Activated gamma-delta T cell treated with Interleukin-2 at 50 U/mL for 16 hours (primary cell): ENCODE measurements at places on chromosomes 16 and 17.

DNA sequence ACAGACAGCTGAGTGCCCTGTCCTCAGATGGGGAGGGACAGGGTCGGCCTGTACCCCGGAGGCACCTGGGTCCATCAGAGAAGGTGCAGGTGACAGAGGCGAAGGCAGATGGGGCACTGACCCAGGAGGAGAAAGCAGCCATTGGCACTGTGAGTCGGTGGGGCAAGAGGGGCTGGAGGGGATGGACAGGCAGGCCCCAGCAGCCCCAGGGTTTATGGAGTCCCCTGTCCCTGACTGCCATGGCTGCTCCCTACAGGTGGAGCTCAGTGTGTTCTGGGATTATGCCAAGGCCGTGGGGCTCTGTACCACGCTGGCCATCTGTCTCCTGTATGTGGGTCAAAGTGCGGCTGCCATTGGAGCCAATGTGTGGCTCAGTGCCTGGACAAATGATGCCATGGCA lies 32.1 kb downstream of the ANKRD40 start:
- DNase-seq = no peak

DNA sequence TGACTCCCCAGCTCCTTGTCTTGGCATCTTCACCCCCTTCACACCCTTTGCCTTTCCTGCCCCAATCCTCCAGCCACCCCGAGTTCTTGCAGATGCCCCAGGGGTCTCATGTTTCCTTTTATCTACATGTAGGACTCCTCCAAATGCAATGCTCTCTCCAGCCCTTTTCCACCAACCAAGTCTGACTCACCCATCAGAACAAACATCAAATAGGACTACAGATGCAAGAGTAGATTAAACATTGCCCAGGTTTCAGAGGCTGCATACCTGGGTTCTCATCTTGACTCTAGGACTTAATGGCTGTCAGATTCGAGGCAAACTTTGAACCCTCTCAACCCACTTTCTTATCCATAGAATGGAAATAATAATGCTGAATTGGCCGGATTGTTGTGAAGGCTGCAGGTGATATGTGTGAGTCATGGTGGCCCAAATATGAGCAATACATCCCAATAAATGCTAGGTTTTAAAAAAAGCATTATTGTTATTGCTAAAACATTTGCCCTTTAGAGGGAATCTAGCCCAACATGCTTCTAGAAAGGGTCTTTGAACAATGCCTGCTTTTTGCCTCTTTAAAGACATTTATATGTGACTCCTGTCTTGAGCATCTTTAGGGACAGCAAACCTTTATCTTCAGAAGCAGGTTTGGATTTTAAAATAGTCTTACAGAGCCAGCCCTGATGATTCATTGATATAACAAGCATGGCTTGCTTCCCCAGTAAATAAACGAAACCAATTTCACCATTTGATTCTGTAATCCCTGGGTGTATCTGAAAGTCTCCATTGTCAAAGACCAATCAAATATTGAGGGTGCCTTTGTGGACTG lies 310.1 kb downstream of the FOXL1 start:
- DNase-seq = no peak

DNA sequence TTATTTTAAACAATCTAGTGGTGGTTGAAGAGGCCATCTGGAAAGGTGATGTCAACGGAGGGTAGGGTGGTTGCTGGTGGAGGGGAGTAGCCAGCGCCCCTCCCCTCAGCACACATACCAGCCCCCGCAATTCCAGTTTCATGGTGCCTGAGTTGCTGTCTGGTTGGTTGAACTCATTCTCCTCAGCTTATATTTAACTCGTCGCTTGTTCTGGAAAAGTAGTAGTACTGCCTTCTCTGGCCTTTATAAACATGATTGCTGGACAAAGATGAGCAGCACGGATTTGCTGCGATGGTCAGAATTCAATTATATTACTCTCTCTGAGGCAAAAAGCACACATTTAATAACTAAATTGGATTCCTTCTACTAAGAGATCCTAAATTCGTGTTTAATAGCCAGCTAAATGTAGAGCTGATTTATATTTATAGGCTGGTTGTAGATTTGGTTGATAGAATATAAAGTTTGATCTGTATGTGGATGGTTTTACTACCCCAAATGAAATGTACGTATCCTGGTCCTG lies 238.0 kb upstream of the TBX2 start:
- no peak for DNase-seq

GRCh38 chr16:68179855-68180254 lies 56.1 kb downstream of the ESRP2 start:
- no peak for DNase-seq

DNA sequence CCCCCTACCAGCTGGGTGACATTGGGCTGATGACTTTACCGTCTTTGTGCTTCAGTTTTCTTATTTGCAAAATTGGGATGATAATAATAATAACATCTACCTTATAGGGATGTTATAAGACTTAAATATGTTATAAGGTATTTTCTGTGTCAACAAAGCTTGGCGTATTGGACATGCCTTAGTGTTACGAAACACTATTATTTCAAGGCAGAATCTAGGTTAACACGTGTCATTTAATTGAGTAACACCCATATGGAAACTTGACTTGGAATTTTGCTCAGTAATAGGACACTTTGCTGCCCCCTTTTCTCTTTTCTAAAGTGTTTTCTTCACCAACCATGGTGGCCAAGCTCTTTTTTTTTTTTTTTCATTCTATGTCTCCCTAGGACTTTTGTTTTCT lies 294.2 kb upstream of the SALL1 start:
- DNase-seq = no peak

GRCh38 chr16:23950898-23951297 lies 115.1 kb downstream of the PRKCB start:
- DNase-seq = no peak

- DNase-seq = no peak
Measured at GRCh38 chr17:48733632-48734328, 5.2 kb upstream of the HOXB13 start.

- peak; percentile 78 for DNase-seq
Measured at GRCh38 chr16:57530104-57530521, 6.3 kb downstream of the CCDC102A start.

- no peak for DNase-seq
Measured at GRCh38 chr17:517181-517580, 164.6 kb upstream of the RPH3AL start.

- no peak for DNase-seq
Measured at GRCh38 chr16:10631886-10632285, 51.5 kb upstream of the EMP2 start.

DNA sequence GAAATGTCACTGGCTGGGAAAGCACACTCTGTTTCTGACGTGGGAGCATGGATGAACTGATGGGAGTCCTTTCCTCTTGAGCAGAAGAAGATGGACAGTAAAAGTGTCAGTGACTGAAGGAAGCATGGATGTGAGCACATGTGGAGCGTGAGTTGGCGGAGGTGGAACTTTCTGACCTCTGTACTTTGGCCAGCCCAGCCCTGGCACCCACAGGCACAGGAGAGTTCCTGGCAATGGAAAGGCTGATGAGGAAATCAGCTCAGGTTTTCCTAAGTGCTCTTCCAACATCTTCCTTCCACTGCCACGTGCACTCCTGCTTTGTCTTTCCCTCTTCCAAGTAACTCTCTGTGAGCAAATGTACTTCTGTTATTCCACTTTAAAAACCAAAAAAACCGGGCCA lies 276.8 kb downstream of the NTN1 start:
- no peak for DNase-seq

- DNase-seq = no peak
Measured at GRCh38 chr17:700504-701094, 14.0 kb downstream of the VPS53 start.

DNA sequence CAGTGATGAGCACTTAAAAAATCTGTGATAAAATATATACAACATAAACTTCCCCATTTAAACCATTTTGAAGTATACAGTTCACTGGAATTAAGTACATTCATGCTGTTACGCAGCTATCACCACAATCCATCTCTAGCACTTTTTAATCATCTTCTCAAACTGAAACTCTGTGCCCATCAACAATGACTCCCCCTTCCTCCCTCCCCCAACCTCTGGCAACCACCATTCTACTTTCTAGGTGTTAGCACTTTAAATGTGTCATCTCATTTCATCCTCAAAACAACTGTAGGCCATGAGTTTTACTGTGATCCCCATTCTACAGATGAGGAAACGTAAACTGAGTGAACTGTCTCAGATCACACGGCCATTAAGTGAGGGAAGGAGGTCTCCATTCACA lies 13.8 kb upstream of the TMEM98 start:
- no peak for DNase-seq

DNA sequence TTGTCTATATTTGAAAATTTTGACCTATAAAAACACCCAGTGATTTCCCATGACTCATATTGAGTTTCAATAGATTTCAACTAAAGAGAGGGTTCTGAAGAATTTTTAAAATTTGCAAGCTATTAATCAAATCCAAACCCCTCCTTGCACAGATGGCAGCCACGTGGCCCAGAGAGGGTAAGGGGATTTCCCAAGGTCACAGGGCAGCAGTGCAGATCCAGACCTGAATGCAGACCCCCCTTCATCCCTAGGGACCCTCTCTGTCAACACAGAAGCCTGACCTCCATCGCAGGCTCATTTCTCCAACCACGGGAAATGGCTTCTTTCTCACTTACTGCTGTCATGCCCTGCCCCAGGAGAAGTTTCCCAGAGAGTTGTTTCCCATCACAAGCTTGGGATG lies 24.7 kb upstream of the CES5A start:
- DNase-seq = no peak

- DNase-seq = no peak
Measured at GRCh38 chr16:58494981-58495520, 4.9 kb upstream of the NDRG4 start.

DNA sequence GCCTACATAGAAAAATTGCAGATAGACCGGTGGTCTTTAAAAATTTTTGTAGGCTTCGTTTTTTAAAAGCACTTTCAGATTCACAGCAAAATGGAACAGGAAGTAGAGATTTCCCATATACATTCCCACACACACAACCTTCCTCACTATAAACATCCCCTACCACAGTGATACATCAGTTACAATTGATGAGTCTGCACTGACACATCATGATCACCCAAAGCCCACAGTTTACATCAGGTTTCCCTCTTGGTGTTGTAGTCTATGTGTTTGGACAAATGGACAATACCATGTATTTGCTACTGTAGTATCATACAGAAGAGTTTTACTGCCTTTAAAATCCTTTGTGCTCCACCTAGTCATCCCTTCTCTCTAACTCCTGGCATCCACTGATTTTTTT lies 113.9 kb upstream of the ADAMTS18 start:
- no peak for DNase-seq

DNA sequence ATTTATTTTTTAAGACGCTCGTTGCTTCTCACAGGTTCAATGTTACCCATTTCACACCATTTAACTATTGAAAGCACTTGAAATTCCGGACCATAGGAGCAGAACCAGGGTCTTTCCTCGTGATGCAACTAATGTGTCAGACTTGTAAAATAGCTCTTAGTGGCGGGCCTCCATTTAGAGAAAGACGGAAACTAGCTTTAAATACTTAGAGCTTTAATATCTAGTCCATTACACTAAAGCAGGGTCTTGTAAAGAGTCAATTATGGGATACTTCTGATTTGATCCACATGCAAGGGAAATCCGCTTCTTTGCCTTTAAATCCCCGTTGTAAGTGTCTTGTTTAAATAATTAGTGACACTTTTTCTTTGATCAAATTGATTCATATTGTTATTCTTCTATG lies 56.6 kb downstream of the NACA2 start:
- DNase-seq = no peak

DNA sequence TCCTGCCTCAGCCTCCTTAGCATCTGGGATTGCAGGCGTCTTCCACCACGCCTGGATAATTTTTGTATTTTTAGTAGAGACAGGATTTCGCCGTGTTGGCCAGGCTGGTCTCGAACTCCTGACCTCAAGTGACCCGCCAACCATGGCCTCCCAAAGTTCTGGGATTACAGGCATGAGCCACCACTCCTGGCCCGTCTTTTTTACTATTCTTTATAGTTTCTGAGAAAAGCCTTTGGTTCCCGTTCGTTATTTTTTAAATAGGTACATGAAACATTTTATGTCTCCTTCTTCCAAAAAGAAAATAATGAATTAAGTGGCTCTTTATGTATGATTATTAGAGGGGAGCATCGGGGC lies 570 bp upstream of the BCO1 start:
- no peak for DNase-seq

DNA sequence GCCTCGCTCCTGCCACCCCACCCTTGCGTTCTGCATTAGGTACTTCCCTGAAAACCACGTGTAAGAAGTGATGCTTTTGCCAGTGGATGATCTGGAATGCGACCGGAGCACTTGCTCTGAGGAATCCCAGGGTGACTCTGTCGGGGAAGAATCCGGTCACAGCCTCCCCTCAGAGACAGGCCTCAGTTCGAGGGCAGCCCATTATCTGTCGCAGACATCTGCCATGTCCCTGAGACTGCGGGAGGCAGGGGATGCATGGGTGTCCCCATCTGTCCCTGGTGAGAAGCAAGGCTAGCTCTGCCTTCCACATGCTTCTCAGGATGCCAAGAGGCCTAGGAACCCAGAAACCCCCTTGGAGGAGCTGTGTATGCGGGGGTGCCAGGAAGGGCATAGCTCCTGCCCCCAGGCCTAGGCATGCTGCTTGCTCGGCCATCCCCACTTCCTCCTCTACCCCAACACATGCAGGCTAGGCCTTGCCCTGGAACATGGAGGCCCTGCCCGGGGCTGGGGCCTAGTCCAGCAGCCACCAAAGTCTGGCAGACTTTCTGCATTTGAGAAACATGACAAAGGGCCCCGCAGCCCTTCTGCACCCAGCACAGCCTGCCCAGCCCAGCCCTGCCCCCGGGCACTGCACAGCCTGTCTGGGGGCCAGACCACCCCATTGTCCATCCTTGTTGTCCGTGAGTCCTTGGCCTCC lies 20.5 kb downstream of the MNT start:
- no peak for DNase-seq

DNA sequence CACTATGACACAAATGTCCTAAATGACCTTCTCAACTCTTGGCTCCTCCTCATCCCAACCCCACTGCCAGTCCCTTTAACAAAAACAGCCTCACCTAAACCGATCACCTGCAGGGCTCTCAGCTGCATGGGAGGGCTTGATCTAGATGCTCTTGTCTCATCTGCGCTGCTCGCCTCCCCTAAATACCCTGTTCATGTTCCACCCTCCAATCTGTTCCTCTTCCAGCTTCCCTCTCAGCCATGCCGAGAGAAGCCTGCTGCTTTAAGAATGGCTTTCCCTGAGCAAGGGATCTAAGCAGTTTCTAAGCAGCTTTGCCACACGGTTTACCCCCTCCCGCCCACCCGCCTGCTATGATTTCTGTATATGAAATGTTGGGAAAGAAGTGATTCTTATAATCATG lies 23.7 kb downstream of the PIPOX start:
- DNase-seq = no peak

DNA sequence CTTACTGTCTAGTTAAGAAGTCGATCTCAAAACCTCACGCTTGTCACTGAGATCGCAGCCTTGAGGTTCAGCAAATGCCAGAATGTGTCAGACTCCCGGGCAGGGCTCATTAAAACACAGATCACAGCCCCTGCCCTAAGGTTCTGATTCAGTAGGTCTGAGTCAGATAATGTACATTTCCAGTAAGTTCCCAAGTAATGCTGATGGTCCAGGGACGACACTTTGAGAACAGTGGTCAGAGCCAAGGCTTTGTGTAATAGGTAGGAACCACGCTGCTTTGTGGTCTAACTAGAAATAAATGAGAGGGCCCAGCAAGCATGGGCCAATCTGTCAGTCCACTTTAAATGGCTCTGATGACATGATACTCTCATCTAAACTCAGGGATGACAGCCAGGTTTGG lies 228.6 kb downstream of the ZFHX3 start:
- no peak for DNase-seq

- no peak for DNase-seq
Measured at GRCh38 chr17:10631048-10631700, 25.9 kb downstream of the MYH3 start.
